Activated CD8-positive, alpha-beta T cell treated with anti-CD3 and anti-CD28 coated beads, Interleukin-2, amount 10 ng/mL, durations not matched to agents 7 days and 5 days (primary cell): ENCODE measurements at places on chromosomes 4 and X. TPM values are rescaled to one million over a fixed set of nuclear protein-coding genes. Genes with fewer than 3 reads are reported as not detected.

The KLHL5 gene
- total RNA-seq: 16.6 TPM

The SPANXA1 gene
- total RNA-seq: not detected

The DCX gene
- total RNA-seq: not detected

The PABPC1L2A gene
- total RNA-seq: not detected

The ABLIM2 gene
- 0.55 TPM for total RNA-seq

The HERC5 gene
- total RNA-seq: 30.2 TPM

The KLHL13 gene
- total RNA-seq: not detected

The CNKSR2 gene
- 11.1 TPM for total RNA-seq

The PCDH7 gene
- not detected for total RNA-seq

The DMRTC1 gene
- total RNA-seq: not detected

The CPE gene
- not detected for total RNA-seq

The FANCB gene
- 12.8 TPM for total RNA-seq

The TMEM184C gene
- total RNA-seq: 20.6 TPM

The TMEM271 gene
- not detected for total RNA-seq

The KIF4A gene
- 41.3 TPM for total RNA-seq

The SSX1 gene
- total RNA-seq: not detected

The SASH3 gene
- 286 TPM for total RNA-seq

The RAP2C gene
- total RNA-seq: 32.2 TPM

The TRIM61 gene
- total RNA-seq: 1.0 TPM

The LINC00632 gene
- total RNA-seq: 0.31 TPM

The MAGED4 gene
- total RNA-seq: 1.9 TPM

The MAB21L2 gene
- not detected for total RNA-seq

The RPA4 gene
- 0.40 TPM for total RNA-seq

The SPATA4 gene
- total RNA-seq: not detected

The JCHAIN gene
- not detected for total RNA-seq

The SH3TC1 gene
- total RNA-seq: 6.3 TPM

The RTL5 gene
- total RNA-seq: 0.05 TPM

The CT45A5 gene
- total RNA-seq: not detected

The FBXL5 gene
- total RNA-seq: 40.9 TPM

The GSX2 gene
- not detected for total RNA-seq

The DCUN1D4 gene
- 31.9 TPM for total RNA-seq

The COPS4 gene
- total RNA-seq: 34.6 TPM
